Hepatic stellate cell (primary cell): ENCODE measurements at places on chromosomes 7 and 10.

- no peak for DNase-seq
Observed at GRCh38 chr10:101573885-101574753, 13.9 kb downstream of the POLL start.

GRCh38 chr7:108497082-108497725 is 28.7 kb downstream of the PNPLA8 start:
- DNase-seq = peak; percentile 32

DNA sequence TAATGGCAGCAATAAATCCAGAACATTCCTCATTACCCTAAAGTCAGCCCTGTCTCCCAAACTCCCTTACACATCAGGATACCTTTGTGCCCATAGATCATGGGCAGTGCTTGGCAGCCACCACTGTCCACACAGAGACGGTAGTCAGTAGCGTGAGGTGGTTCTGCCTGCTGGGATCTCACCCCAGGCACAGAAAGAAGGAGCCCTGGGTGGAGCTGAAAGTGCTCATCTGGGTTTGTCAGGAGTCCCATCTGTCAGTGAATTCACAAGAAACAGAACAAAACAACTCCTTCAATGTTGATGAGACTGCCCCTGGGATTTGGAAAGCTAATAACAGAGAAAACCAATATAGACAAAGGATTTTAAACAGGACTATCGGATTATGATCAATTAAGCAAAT is 90.2 kb upstream of the PRSS58 start:
- no peak for DNase-seq

DNA sequence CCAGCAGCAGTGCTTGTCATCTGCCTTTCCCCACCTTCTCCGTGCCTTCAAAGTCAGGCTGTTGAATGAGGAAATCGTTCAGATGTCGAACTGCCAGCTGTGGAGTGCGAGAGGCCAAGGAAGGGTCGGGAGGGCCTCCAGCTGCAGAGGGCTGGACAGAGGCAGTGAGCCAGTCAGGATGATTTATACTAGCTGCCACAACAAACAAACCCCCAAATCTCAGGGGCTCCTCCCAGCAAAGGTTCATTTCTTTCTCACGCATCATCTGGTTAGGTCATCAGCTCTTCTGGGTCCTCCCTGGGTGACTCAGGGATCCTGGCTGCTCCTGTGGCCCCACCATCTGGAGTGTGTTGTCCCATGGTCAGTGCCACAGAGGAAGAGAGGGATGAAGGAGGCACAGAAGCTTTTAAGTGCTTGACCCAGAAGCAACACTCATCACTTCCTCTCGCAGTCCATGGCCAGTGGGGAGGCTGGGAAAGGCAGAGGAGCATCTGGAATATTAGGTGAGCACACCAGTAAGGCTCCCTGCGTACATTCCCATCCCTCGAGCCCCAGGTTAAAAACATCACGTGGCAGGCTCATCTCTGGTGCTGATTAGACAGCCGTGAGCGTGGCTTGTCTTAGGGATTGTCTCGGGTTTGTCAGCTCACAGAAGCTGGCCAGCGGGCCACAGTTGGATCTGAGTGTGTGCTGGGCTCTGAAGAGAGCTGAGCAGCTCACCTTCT is 140.7 kb downstream of the RGS10 start:
- DNase-seq = peak; percentile 100

DNA sequence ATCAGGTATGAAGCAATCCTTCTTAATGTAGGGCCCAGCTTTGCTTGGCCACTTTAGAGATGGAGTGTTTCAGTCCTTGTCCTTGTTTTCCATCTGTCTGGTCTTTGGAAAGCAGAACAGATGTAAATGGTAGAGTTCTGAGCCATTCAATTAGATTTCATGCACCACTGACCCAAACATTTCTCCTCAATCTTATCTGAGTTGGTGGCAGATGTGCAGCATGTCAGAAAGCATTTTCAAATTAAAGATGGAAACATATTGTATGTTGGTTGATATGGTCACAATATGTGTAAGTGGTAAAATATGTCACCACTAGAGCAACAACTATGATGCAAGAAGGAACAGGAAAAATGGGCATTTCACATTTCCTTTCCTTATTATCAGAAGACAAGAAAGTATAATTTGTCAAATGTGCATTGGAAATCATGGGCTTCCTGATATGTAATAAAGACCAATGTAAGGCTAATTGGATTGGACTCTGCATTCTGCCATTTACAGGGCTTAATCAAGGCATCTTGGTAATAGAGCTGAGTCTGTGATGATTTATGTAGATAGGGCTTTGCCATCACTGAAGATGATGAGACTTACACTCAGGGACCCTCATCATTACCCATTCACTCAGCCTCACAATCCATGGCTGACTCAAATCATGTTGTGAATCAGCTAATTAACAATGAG is 750.7 kb downstream of the NRG3 start:
- DNase-seq = no peak

DNA sequence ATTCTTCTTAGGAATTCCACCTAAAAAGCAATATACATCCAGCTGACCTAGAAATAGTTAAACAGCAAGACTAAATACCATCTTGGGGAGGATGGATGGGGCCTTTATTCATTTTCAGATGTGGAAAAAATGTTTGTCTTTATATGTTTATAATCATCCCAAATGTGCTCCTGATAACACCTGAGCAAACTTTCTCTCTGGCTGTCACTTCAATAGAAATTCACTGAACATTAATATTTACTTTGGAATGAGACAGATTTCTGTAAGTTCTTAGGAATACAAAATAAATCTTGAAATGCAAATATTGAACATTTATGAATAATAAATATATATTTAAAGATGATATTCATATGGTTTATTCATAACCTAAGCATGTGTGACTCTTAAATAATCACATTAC is 185.4 kb downstream of the DGKB start:
- DNase-seq = no peak

DNA sequence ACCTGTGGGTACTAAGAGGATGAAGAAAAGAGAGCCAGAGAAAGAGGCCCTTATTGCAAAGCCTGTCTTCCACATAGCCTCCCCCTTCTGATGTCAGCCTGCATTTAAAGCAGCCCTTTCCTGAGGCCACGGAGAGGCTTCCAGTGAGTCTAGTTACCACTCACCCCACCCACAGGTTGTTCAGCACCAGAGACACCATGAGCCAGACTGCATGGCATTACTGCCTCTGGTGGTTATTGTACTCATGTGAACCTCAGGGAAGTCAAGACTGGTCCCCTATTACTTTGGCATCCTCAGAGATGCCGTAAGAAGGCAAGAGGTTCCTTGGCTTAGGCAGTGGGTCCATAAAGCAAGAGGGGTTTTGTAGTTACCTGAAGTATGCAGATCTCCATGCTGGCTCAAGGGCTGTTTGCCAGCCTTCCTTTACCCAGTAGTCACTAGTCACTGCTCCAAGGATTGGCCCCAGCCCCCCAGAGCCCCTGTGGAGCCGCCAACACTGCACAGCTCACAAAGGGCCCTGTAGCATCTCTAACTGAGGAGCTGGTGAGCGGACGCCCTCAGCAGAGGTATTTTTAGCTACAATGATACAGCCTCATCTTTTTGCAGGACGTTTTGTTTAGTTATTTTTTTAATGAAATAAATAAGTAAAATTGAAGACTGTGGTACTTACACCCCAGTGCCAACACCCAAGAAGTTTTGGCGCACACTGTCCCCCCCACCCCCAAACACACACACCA is 20.7 kb downstream of the LRRC4 start:
- no peak for DNase-seq

DNA sequence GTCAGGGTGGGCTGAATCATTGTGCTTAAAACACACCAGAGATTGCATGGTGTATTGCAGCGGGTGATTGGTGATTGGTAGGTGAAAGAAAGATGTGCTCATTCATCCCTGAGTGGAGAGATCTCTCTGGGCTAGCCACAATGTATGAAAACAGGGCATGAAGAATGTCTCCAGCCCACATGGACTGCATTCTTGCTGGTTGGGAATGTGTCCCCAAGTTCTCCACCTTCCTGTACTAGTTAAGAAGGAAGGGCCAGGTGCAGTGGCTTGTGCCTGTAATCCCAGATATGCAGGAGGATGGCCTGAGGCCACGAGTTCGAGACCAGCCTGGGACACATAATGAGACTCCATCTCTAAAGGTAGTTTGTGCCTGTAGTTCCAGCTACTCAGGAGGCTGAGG is 113.8 kb upstream of the LANCL2 start:
- no peak for DNase-seq

GRCh38 chr10:68666280-68666760 is 54.7 kb upstream of the CCAR1 start:
- DNase-seq = peak; percentile 80

GRCh38 chr7:47492716-47493325 is 89.1 kb downstream of the TNS3 start:
- DNase-seq = no peak
